ENCODE measurements at places on chromosomes 3 and 15.

DNA sequence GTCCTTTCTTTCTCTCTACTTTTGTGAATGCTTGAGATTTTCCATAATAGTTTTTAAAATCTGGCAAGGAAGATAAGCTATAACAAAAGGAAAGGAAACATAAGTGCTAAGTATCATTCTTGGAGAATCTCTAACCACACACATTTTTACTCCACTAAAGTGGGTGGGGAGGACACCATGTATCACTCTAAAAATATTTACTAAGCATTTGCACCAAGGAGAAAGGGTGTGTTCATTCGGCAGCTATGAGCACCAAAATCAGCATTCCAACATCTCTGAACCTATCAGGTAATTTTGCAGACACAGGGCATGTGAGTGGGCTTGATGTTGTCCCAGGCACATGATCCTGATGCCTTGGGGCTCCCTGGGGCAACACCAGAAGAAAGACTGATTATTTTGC is 5.5 kb downstream of the B4GALT4 start:
- DNase-seq = no peak

DNA sequence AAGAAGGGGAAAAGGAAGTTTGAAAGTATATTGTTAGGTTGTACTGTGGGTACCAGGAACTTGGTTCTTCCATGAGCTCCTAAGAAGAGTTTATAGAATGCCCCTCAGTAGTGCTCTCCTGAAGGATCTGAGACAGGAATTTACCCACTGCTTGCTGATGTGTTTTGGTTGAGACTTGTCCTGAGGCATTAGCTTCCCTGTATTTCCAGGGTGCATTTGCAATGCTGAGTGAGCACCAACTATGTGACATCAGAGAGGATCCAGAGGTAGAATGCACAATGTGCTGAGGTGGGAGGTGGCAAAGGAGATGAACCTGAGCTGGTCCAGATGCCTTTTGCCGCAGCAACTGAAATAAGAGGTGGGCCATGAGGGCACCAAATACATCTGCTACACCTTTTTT is 64.3 kb upstream of the LRRC3B start:
- DNase-seq = no peak

DNA sequence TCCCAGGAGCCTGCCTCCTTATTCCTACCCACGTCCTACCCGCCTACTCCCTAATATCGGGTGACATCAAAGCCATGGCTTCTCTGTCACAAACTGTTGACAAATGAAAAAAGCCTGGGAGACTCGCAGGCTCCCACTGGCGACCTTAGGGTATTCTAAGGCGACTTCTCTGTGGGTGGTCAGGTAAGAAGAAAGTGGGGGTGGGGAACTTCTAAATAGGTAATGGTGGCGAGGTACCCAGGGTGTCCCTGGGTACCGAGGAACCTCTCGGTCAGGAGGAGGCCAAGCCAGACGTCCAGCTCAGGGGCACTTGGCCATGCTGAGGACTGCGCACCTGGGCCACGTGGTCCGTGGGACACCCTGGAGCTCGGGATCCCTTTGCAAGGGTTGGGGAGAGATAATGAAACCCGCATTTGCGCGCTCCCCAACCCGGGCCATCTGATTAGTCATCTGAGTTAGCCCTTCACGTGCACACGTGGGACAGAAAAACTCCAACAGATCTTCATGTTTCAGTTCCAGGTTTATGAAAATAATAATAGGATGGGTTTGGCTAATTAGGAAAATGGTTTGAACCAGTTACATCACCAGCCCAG is 78.2 kb downstream of the NR2F2 start:
- no peak for DNase-seq

GRCh38 chr15:65396283-65396964 is 18.6 kb upstream of the IGDCC3 start:
- no peak for DNase-seq

GRCh38 chr3:152538518-152538917 is 269.8 kb downstream of the MBNL1 start:
- DNase-seq = no peak

DNA sequence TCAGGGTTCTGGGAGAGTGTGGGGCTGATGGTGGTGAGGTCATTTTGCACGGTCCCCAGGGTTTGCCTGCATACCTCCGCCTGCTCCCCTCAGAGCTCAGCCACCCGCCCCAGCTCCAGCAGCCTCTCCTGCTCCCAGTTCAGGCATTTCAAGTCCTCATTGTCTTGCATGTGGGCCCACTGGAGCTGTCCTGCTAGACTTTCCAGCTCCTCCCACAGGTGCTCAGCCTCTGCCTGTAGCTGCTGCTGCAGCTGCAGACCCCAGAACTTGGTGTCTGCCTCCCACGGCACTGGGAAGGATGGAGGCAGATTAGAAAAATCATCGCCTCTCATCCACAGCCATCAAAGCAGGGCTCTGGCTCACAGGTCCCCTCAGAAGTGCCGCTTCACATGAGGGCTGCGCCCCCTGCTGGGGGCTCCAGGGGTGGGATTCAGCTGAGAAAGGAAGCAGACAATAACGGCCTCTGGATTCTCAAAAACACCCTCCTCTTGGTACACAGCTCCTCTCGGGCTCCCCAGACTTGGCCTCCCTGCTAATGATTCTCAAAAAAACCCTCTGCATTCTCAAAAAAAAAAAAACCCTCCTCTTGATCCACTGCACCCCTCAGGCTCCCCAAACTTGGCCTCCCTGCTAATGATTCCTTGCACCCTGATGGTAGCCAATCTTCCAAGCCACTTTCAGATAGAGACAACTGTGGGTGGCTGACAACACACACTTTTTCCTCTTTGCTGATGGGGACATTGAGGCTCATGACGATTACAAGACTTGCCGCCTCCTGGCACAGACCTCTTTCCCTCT is 89.3 kb upstream of the C2CD4B start:
- no peak for DNase-seq

- DNase-seq = no peak
These were observed 143.6 kb downstream of the OTOL1 start for GRCh38 chr3:161640181-161640580.

DNA sequence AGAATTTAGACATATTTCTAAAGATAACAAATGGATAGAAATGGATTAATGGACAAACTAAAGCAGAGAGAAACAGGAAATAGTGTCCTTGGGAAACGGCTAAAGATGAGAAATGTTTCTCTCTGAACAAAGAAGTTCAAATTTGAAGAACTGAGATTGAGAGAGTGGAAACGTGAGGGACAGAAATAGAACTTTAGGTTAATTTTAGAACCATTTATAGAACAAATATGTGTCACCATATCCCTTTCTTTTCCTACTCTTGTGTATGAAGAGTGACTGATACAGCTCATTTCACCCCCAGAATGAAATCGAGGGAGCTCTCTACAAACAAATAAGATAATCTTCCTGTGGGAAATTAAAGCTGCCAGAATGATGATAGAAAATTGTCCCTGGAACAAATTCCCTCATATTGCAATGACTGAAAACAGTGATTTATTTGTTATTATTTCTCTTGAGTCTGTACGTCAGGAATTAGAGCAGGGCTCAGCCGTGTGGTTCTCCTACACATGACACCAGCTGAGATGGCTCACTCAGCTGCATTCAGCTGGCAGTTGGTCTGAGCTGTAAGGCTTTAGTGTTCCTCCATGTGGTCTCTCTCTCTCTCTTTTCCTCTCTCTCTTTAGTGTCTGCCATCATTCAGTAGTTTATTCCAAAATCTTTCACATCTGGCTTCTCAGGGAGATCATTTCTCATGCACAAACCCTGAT is 46.6 kb upstream of the ARPP21 start:
- no peak for DNase-seq

DNA sequence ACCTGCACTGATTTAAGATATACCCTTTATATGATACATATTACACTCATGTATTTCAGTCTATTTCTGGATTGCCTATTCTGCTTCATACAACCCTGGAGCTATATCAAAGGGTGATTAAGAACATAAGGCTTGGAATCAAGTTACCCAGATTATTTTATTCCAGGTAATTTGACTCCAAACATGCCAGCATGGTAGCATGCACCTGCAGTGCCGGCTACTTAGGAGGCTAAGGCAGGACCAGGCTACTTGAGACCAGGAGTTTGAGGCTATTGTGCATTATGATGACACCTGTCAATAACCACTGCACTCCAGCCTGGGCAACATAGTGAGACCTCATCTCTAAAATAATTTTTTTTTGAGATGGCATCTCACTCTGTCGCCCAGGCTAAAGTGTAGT is 50.4 kb upstream of the NEO1 start:
- no peak for DNase-seq

DNA sequence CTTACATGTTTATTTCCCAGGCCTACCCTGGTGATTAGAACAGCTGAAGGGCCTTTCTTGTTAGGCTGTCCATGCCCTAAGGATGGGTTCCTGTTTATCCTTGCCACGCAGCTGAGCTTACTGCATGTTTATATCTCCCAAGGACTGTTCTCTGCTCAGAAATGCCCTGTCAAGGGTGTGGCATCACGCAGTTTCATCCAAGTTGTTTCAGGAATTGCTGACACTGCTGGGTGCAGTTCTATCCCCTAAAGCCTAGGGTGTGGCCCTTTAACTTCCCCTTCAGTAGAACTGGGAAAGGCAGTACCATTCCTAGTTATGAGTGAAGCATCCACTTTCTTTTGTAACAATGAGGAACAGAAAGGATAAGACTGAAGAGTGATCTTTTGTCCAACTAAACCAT is 5.0 kb downstream of the ELL3 start:
- DNase-seq = no peak

GRCh38 chr3:50591196-50591741 is 20.3 kb downstream of the CISH start:
- no peak for DNase-seq

DNA sequence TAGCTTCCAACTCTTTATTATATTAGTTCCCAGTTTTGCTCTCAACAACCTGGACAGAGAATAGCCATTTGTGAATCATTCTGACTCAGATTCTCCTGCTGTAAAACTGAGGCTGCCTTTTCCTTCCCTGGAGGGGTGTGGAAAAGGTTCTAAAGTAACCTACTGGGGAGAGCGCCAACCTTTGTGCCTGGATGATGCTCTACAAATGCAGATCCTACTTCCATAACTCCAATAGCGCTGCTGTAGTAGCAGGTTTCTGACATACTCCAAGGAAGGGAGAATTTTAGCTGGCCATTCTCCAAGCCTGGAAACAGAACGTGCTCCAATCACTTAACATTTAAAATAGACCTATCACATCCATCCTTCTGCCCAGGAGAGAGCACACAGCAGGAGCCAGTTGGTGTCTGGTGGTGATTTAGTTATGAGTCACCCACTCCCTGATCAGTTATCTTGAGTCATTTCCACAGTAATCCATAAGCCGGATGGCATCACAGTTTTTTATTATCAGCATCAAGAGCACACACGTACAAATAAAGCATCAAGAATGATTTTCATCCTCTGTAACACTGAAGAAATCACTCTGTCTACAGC is 38.3 kb downstream of the MYH15 start:
- DNase-seq = no peak

DNA sequence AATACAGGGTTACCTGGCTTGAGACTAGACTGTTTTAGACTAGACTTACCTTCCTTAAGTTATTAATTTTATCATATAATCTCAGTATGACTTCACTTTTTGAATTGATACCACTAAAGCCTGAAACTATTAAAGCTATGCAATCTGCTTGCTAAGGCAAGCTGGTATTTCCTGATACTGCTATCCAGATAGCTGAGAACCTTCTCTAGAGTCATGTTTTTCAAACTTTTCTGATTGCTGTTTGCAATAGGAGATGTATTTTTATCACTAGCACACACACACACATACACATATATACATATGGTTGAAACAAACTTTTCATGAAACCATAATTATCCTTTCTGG is 9.3 kb upstream of the MAGI1 start:
- no peak for DNase-seq

DNA sequence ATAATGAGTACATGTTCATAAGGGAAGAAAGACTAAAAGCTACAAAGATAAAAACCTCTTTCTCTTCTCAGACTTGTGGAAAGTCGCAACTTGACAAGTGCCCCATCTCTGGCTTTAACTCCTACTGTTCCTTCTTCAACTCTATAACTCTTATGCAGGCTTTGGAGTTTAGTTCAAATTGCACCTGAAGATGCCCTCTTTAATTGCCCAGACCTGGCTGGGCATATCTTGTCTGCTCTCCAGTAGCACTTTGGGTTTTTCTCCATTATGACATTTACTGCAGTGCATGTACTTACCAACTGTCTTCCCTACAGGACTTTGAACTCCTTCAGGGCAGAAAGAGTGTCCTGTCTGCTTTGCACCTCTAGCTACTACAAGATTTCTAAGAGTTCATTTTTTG is 32.4 kb downstream of the DGKG start:
- no peak for DNase-seq

DNA sequence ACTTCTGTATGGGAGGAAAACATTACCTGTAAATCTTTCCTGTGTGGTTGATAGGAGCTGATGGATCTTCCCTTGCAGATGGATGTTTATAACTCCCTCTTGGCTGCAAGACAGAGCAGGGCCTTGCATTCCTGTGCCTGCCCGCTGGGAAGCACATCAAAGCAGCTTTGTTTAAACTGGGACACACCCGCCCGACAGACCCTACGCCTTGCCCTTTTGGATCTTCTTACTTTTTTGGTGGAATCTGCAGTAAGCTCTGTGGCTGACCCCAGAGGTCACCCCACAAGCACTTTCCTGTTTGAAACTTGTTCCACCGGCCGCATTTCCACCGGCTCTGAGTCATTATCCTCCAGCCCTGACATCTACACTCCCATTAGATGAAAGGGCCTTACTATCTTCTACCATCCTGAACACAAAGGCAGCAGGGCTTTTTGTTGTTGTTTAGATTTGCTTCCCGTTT is 244.1 kb upstream of the STT3B start:
- no peak for DNase-seq

DNA sequence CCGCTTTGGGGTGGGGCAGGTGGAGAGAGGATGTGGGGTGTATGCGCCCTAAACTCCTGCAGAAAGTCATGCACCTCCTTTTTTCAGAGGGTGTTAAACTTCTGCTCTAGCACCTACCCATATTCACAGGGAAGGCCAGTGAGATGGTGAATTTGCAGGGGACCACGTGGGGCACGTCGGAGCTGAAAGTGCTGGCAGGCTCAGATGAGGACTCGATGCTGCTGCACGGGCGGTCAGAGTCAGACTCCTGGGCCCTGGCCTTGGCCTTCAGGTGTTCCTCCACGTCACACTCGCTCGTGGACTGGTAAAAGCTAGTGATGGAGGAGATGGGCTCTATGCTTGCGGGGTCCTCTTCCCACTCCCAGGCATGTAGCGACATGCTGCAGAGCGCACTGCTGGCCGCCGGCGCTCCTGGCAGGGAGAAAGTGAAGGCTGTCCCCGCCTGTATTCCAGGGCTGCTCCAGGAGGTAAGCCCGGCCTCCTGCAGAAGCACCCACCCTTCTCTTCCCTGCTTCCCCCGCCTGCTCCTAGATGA is 883 bp downstream of the CFAP92 start:
- no peak for DNase-seq

DNA sequence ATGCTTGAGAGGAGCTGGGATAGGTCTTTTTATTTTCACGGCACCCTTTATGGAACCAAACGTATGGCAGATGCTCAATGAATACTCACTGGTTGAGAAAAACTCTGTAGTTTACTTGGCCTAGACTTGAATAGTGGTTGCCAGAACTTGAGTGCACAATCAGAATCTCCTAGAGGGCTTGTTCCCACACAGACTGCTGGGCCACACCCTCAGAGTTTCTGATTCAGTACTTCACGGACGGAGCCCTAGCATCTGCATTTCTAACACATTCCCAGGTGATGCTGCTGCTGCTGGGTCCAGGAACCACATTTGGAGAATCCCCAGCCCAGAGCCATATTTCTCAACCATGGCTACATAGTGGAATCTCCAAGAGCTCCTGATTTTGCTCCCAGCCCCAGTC is 24.6 kb downstream of the CA12 start:
- DNase-seq = no peak
